ENCODE measurements at places on chromosomes 2 and 18.

- no peak for DNase-seq
These were observed 660.5 kb upstream of the HS6ST1 start for GRCh38 chr2:128979182-128979581.

DNA sequence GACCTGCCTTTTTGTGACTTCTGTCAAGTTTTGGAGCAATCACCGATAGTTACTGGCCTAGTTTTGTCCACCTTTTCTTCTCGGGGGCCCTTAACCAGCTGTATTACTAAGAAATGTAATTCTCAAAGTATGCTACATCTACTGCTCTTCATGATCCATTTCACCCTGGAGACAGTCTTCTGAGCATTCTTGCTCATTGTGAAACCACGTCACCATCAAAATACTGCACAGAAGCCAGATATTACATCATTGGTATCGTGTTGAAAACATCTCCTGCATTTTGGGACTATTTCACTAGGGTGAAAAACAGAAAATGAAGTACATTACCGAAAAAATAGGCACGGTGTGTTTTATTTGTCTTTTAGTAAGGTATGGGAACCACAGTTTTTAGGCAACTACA is 11.7 kb downstream of the LYPD6B start:
- no peak for DNase-seq

DNA sequence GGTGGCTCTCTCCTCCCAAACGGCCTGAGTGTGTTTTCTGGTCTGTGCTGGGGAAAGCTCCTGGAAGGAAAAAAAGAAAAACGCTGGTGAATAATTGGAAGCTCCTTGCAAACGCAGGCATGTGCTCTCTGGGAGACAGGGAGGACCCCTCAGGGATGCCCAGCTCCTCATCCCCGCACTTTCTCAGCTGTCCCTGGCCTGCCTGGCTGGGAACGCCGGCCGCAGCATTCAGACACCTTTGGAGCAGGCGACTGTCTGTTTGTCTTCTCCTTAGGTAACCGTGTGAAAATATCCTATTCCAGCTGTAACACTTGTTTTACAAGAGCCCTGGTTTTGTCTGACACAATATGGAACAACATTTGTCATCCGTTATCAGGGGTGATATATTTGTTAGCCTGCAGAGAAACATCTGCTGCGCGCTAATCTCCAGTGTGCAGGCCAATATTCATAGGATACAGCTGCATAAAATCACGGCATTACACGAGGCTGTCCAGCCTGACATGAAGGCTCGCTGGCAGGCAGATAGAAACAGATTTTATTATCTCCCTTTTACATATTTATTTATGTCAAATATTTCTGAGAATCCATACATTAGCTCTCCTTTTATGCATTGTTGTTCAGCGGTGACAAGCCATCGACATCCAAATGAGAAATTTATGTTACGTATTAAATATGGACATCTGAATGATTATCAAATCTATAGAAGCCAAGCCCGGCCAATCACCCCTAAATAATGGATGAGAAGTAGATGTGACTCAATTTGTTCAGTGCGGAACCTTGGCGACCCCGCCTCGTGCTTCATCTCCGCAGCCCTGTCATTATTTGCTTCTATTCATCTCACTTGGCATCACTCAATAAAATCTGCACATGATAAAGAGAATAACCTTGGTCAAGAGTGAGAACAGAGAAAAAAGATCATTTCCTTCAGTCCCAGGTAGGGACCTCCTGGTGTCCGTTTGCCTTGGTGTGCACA is 675.1 kb upstream of the SALL3 start:
- DNase-seq, result no peak

DNA sequence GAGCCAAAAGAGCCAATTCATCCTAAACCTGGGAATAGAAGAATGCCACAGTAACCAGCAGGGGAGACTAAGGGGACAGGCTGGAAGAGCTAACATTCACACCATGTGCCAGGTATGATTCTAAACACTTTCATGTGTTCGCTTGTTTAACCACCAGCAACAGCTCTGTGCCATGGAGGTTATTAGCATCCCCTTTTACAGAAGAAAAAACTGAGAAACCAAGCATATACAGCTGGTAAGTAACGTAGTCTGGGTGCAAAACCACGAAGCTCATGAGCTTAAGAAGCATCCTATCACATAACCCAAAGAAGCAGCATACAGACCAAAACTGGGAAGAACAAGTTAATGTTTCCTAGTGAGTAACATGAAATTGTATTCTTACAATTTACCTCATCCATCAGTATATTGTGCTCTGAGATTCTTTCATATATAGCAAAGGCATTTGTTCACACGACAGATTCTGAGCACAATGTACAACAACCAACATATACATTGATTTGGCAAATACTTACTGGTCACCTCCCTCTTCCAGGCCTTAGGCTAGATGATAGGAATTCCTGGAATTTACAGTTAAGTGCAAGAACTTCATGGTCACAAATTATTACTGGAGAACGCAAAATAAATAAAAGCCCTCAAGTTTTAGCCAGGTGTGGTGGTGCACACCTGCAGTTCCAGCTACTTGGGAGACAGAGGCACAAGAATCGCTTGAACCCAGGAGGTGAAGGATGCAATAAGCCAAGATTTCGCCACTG is 36.5 kb upstream of the HNRNPA3 start:
- no peak for DNase-seq

GRCh38 chr18:70627182-70627802 is 338.4 kb downstream of the SOCS6 start:
- DNase-seq, result no peak

DNA sequence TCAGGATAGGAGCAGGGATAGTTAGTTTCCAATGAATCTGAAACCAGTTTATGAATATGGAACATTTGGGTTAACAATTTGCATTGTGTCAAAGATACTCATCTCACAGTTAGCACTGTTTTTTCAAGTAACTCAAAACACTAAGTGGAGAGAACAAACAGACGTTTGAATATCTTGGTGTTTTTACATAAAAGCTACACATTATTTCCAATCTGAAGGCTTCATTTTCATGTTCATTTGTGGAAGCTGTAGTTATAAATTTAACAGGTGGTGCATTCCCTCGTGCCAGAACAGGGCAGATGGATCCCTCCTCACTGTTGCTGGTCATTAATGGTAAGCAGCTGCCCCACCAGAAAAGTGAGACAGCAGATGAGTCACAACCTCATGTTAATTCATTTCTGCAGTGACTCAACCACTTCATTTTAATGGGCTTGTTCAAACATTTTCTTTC is 286.9 kb downstream of the TMX3 start:
- DNase-seq, result no peak

DNA sequence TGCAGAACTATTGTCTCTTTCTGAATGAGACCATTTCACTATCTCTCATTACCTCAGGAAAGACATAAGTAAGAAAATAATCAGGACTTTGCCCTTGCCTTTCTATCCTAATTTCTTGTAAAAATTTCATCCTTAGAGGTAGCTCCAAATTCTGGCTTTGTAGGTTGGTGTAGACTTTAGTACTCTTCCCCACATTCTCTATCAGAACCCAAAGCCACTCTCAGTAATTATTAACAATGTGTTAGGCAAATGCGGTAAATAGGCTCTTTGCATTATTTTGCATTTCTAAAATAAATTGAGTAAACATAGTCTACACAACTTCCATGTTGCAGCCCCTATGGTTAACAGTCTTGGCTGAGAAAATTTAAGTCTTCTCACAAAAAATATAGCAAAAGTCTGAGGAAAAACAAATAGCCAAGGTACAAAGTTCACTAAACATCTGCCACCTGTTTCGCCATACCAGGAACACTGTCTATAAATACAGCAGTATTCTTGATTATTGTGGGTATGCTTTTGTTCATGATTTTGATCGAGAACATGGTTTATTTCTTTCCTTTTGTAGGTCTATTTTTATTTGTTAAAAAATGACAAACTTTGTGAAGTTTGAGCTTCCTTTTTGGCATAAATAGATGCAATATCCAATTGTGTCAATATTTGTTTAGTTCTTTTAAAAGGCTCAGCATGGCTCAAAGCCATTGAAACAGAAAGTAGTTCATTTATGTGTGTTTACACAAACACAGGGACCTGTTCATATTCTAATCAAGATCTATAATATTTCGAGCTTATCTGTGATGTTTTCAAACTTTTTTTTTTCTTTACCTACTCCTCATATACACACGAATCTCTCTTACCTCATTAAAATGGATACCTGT is 1061.5 kb downstream of the CNTNAP5 start:
- no peak for DNase-seq

GRCh38 chr2:102986826-102987490 is 225.1 kb downstream of the TMEM182 start:
- no peak for DNase-seq

DNA sequence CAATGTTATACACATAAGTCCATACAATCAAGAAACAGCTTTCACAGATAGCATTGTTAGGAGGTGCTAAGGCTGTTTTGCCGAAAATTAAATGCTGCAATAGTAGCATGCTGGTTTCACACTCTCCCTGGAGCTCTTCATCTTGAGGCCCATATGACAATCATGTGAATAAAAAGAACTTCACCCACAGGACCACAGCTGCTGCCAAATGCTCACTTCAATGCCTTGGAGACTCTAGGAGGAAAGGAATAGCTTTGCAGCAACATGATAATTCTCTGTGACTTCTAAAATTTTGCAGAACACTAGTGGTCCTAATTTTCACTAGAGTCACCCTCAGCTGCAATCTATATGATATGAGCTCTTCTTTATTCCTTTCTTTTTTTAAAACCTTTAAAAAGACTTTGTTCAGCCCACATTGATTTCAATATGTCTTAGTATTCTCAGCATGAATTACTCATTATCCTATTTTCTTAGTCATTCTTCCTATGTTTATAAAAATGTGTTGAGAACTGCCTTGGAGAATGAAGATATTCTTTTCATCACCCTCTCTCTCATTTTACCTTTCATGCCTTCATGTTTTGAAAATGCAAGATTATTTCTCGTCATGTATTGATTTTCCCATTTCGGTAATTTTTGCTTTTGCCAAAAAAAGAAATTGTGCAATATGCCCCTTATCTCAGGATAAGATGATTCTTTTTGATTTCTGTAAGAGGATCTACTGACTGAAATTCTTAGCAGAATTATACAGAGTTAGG is 108.2 kb downstream of the PDE1A start:
- no peak for DNase-seq

DNA sequence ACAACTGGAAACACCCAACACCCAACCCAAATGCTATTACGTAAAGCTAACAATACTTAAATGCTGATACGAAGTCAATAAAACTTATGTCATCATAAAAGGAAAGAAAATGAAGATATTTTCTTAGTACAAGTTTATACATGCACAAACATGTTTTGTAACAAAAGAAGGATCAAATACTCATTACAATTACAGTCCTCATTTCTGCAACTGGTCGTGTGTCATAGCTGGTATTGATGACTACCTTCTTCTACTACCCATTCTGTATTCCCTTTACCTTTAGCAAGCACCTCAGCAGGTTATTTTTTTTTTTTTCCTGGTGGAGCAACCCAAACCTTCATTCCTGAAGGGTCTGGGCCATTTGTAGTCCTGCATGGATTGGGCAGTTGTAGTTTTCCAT is 1298.5 kb downstream of the SUCLG1 start:
- no peak for DNase-seq

DNA sequence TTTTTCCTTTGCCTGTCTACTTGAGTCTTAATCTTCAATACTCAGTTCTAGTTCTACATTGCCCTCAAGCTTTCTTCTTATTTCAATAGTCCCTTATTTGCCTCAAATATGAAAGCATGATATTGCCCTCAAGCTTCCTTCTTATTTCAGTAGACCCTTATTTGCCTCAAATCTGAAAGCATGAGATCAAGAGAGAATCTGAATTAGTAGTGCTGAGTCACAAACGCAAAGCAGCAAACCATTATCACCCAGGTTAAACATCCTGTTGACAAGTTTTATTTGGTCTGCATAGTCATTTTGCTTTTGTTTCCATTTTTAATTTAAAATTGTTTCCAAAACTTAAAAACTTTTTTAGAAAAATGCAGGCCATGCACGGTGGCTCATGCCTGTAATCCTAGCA is 583.3 kb upstream of the FSHR start:
- no peak for DNase-seq

DNA sequence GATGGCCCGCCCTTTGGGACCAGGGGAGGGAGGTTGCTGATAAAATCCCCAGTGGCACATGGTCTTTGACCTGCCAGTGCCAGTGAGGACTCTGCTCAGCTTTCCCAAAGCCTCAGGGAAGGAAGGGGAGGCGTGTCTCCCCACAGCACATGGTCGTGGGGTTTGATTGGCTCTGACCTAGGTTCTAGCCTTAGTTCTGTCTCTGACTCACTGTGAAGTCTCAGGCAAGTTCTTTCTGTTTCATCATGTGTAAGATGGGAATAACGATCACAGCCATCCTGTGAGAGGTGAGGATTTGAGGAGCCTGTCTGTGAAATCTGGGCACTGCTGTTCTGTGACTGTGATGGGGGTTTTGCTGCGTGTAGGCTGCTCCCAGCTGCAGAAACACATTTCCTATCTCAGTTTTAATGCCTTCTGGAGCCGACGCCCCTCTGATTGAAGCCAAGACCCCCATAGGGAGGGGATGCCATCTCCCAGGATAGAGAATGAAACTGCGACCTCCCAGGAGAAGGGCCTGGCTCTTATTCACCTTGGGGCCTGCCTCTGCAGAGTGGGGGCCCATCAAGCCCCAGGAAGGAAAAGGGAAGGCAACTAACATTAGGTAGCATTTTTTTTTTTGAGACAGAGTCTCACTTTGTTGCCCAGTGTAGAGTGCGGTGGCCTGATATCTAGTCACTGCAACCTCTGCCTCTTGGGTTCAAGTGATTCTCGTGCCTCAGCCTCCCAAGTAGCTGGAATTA is 84.0 kb downstream of the DDX1 start:
- no peak for DNase-seq

- DNase-seq, result no peak
These were observed 90.7 kb downstream of the NCKAP5 start for GRCh38 chr2:133477616-133477990.

DNA sequence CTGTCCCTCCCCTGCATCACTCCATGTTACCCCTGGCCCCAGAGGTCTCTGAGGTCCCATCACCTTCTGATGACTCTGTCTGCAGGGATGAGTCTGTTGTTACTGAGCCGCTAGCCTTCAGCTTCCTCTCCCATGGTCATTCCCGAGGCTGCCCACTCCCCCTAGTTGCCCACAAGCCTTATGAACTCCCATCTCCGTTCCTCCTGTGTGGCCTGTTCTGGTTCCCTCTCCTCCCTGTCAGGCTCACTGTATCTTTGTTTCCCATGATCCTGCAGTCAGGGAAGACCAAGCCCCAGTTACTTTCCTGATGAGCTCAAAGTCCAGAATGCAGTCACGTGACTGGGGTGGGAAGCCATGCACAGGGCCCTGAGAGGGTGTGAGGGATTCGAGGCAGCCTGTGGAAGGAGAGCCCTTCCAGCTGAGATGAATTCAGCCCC is 39.5 kb downstream of the INPP4A start:
- DNase-seq, result no peak

DNA sequence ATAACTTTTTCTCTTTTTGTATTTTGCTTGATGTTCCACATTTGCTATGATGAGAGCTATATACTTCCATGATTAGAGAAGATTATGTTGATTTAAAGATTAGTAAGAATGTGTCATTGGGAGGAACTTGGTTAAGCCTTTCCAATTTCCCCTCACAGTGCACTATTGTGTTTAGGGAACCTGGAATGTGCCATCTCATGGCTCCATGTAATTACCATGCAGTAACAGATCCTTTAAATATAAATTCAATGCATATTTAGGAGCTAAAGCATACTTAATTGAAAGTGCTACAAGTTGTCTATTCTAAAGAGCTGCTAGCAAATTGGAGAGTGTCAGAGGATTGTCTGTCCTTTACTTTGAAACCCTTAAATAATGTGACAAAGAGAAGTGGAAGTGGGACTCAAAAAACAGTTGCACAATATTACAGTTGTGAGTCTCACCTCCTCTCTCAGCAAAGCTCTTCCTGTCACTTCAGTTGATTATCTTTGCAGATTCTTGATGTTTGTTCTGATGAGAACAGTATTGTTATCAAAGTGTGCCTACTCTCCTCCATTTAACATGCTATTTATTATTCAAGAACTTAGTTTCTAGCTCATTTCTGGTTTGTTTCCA is 1162.7 kb upstream of the ZEB2 start:
- DNase-seq, result no peak

Measured in CD4-positive, alpha-beta T cell treated with Interleukin-4 for 1 hour (primary cell).